ENCODE measurements at places on chromosomes 1 and 21.

DNA sequence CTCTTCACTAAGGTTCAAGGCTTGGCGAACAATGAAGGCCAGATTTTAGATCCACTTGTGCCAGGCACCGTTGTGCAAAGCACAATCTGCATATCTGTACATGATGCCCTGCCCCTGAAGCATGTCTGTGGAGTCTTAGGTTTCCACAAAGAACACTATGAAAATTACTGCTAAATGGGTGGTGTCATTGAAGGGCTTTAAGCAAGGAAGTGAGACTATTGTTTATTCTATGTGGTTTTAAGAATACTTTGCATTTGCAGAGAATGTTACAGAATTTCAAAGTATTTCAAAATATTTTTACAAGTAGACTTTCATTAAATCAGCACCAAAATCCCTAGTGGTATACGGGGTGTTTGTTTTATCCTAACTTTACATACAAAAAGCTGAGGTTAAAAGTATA lies 8.8 kb downstream of the TSEN15 start:
- DNase-seq, result no peak

DNA sequence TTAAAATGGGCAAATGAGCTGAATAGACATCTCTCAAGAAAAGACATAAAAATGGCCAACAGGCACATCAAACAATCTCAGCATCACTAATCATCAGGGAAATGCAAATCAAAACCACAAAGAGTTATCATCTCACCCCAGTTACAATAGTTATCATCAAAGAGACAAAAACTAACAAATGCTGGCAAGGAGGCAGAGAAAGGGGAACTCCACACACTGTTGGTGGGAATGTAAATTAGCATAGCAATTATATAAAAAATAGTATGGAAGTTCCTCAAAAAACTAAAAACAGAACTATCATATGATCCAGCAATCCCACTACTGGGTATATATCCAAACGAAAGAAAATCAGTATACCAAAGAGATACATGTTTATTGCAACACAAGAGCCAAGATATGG lies 68.7 kb downstream of the DENND1B start:
- no peak for DNase-seq

DNA sequence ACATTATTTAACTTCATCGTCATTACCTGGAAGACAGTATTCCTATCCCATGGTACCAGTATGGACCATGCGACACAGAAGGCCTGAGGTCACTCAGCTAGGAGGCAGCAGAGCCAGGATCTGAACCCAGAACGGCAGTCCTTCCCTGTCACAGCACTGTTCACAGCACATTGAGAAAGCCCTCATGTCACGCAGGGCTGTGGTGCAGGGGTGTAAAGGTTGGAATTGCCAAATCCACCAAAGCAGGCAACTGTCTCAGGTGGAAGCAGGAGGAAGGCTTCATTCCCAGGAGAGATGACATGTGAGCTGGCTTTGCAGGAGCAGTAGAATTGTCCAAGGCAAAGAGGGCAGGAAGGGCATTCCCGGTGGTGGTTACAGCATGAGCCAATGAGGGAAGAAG lies 9.9 kb upstream of the TTC22 start:
- no peak for DNase-seq

DNA sequence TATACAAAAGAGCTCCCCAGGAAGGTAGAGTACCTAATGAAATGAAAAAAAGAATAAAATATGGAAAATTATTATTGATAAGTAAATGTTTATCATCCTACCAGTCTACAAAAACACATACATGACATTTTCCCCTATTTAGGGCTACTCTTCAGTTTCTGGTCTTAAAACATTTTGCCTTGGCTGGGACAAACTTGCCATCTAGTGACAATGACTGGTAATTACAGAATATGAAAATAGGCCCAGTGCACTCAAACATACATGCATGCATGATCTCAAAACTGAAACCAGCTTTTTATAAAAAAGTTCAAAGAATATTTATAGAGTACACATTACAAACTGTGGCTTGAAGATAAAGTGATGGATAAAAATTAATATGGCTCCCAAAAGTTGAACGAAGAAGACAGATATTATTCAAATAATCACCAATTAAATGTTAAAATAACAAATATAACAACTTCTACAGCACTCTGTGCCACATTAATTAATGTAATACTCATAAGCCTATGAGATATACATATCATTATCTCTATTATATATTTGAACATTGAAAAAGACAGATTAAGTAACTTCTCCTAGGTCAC lies 10.5 kb upstream of the RNPC3 start:
- DNase-seq, result no peak

GRCh38 chr1:8764293-8764937 lies 53.0 kb downstream of the RERE start:
- no peak for DNase-seq

GRCh38 chr1:54460351-54460750 lies 54.2 kb upstream of the SSBP3 start:
- DNase-seq, result peak; percentile 65

DNA sequence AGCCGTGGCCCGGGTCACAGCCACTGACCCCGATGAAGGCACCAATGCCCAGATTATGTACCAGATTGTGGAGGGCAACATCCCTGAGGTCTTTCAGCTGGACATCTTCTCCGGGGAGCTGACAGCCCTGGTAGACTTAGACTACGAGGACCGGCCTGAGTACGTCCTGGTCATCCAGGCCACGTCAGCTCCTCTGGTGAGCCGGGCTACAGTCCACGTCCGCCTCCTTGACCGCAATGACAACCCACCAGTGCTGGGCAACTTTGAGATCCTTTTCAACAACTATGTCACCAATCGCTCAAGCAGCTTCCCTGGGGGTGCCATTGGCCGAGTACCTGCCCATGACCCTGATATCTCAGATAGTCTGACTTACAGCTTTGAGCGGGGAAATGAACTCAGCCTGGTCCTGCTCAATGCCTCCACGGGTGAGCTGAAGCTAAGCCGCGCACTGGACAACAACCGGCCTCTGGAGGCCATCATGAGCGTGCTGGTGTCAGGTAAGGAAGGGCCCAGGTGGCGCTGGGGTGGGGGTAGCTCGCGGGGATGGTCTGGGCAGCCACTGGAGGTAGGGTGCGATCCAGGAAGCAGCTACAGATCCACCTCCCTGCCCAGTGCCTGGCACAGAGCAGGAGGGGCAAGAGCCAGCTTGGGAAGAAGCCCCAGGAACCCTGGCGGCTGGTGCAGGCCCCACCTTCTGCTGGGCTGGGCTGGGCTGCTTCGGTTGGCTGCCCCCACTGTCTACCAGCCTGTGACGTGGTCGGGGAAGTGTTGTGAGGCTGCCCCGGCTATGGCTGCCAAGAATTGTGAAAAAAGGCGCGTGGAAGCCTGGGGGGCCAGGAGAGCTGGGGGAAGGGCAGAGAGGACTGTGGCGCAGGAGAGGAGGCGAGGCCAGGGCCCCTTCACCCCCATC lies 3.8 kb downstream of the CELSR2 start:
- no peak for DNase-seq

DNA sequence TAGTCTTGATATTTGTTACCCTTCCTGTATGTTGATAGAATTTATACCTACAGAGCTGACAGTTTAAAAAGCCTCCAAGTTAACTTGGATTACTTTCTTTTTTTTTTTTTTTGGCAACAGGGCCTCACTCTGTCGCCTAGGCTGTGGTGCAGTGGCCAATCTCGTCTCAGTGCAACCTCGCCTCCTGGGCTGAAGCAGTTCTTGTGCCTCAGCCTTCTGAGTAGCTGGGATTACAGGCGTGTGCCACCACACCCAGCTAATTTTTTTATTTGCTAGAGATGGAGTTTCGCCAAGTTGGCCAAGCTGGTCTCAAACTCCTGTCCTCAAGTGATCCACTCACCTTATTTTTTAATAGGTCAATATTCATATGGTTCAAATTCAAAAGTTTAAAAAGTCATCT lies 32.7 kb downstream of the WDTC1 start:
- no peak for DNase-seq

DNA sequence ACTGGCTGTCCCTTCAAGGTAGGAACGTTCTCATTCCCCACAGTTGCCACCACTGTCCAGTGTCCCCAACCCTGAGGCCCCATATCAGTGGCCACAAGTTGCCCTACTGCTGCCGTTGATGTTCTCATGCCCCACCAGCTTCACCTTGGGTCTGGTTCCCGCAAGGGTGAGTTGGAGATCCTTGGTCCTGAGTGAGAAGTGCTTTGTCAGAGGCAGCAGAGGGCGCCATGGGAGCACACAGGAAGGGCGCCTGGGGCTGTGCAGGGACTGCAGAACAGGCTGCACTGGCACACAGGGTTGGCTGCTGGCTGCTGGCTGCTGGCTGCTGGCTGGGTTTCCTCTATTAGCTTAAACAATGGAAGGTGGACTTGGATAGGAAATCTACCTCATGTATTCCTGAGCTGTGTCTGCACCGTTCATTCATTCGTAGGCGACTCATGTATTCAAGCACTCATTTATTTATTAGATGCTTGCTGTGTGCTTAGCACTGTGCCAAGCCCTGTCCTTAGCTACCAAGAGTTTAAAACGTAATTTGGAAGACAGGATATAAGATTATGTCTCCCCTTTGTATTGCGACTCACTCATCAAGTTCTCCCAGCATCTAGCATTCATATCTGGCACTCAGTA lies 2.1 kb upstream of the S100A9 start:
- DNase-seq, result peak; percentile 19

- no peak for DNase-seq
Measured at GRCh38 chr1:28830814-28831213, 18.8 kb downstream of the OPRD1 start.

- no peak for DNase-seq
Measured at GRCh38 chr1:21689661-21690372, 20.7 kb upstream of the RAP1GAP start.

GRCh38 chr1:58991305-58991704 lies 207.5 kb upstream of the JUN start:
- no peak for DNase-seq

GRCh38 chr1:191984856-191985255 lies 173.4 kb upstream of the RGS18 start:
- DNase-seq, result no peak

GRCh38 chr1:117059334-117059677 lies 820 bp upstream of the TTF2 start:
- peak; percentile 64 for DNase-seq

GRCh38 chr1:204087181-204087892 lies 14.4 kb downstream of the SOX13 start:
- no peak for DNase-seq

GRCh38 chr1:210687582-210688279 lies 359.0 kb downstream of the HHAT start:
- DNase-seq, result no peak

DNA sequence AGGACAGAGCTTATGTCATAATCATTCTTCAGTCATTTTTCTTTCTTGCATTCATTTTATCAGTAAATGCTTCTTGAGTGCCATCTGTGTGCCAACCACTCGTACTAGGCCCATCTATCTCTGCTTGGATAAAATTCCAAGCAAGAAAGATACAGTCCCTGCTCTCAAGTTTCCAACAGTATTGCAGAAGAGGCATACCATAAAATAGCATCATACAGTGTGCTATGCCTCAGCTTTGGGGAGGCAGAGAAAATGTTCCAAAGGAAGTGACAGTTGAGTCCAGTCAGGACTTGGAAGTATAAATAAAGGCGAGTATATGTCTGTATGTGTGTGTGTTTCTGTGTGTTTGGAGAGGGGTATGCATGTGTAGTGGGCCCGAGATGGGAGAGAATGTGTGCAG lies 113.4 kb upstream of the HOOK1 start:
- DNase-seq, result no peak

DNA sequence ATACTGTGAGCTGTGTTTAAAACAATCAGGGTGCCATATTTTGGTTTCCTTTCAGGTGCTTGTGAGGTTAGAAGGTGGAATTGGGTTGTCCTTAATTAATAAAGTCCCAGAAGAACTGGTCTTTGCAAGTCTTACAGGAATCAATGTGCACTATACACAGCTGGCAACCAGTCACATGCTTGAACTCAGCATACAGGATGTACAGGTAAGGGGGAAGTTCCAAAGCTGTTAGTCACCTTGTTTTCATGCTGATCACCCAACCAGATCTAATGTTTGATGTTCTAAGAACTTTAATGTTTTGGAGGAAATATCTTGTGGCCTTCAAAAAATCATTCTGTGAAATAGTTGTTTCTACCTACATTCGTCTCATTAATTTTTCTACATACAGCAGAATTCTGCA lies 156.3 kb downstream of the VPS13D start:
- DNase-seq, result no peak

GRCh38 chr21:46009951-46010705 lies 28.6 kb downstream of the COL6A1 start:
- DNase-seq, result no peak

DNA sequence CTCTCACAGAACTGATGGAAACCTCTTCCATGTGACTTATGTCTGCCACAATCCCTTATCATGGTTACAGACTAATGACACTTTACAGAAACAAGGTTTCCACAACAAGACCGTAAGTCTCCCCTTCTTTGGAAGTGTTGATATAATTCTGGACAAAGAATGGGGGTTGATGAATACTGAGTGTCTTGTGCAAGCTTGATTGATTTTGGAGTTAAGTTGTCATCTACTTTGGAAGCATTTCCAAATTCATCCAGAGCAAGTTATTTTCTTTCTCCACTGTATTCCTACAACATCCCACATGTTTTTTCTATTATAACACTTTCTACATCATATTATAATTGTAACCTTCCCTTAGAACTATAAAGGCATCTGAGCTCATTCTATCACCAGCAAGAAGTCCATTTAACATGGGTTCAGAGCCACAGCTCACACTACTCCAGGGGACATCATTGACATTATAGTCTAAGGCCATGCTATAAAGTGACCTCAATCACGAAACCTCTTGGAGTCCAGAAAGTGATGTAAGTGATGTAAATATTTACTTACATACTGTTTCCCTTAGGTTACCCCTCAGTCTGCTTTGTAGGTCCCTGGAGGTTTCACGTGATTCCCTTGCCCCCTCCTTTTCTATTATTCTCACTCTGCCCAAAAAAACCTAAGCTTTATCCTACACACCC lies 125.7 kb upstream of the PBX1 start:
- DNase-seq, result no peak

GRCh38 chr1:203681739-203682138 lies 55.1 kb downstream of the ATP2B4 start:
- no peak for DNase-seq

DNA sequence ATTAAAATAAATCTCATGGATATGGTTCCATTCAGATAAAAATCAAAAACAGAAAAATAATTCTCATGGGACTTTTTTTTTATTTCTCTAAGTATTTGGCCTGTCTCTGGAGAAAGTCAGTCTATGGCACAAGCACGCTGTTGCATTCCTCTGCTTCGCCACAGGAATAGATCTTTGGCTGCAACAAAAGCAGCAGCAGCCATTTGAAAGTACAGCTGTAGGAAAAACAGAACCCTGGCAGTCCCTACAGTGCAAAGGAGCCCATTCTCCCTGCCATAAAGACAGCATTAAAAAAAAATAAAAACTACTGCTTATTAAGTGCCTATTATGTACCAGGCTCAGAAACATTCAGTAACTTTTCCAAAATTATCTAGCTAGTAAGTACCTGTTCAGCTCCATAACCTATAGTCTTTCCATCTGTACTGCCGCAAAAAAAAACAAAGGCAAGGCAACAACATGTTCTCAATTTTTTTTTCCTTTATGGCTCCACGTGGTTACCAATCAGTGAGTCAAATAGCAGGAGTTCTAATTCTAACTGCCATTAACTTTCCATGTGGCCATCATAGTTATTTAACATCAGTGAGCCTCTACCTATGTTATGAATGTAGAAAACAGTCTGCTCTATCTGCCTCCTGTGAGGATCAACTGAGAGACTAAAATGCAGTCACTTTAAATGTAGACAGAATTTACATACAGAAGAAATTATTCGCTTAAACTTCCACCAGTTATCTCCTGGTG lies 22.7 kb downstream of the SLC35D1 start:
- DNase-seq, result no peak

Measured in T-cell (primary cell).